ENCODE measurements at places on chromosomes 2 and 18.

DNA sequence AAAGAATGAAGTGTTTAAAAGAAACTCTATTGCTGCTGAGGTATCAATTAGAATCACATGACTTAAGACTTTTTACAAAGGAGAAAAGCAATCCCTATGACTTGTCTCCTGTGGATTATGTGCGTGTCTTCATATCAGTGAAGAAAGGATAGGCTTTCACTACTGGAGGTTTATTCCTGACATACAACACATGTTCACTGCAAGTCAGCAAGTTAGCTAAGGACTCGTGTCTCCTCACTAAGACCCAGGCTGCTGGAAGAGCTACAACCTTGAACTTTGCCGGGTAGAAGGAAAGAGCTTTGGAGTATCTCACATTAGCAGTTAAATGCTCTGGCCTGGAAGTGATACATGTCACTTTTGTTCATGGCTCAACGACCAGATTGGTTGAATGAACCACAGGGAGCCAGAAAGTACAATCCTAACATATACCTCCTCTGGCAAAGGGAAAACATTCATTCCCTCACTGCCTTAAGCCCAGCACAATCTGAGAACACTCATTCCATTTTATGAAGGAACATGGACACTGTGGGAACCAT lies 215.3 kb downstream of the RNF152 start:
- no peak for DNase-seq

- no peak for DNase-seq
These were observed 36.3 kb upstream of the SMAD7 start for GRCh38 chr18:48986851-48987761.

DNA sequence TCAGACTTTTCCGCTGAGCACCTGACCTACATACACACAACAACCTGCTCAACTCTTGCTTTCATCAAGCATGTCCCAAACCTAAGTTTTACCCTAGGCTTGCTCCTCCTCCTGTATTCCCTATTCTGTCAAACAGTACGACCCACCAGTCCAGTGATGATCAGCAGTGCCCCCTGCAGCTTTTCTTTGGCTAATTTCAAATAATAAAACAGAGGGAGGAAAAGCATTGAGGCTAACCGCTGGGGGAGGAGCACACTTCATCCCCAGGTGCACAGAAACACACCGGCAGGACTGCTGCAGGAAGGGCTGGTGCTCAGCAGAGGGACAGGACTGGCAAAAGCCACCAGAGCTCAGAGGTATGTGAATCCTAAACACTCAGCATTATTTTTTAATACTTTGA lies 21.2 kb downstream of the E2F6 start:
- no peak for DNase-seq

- no peak for DNase-seq
These were observed 25.4 kb downstream of the POLE4 start for GRCh38 chr2:74983631-74984392.

DNA sequence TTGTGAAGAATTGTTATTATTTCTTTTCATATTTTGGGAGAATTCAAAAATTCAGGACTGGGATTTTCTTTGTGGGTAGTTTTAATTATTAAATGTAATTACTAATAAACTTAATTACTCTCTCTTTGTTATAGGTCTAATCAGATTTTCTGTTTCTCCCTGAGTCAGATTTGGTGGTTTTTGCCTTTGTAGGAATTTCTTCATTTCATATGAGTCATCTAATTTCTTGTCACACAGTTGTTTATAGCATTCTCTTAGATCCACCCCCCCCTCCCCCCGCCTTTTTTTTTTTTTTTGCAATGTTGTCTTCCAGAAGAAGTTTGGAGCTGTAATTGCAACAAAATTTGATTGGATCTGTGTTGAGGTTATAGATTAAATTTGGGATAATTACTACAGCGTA lies 26.0 kb upstream of the GALR1 start:
- DNase-seq = no peak

GRCh38 chr2:179772346-179772745 lies 89.1 kb downstream of the ZNF385B start:
- no peak for DNase-seq

DNA sequence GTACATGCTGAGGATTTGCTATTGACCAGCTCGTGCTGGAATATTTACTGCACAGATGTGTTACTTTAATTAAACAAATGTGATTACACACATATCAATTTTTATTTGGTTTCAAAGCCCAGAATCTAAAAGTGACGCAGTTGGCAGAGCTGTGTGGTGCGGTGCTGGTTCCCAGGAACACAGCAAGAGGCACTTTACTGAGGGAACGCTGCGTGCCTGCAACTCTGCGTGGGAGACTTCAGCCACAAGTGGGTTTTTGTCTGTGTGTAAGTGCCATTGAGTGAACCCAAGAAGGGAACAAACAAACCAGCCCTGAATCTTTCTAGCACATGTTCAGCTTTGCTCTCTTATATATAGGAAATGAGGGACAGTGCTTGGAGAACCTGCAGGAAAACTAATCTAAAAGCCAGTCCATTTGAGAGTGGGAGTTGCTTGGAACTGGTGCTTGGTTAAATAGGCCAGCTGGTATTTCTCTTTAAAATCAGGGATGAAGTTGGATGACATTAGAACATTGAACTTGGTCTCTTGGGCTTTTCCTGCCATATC lies 196.6 kb upstream of the CELF4 start:
- DNase-seq = no peak
